ENCODE measurements at places on chromosomes 12 and 14.

- no peak for DNase-seq
These were observed 182.3 kb downstream of the SYNE2 start for GRCh38 chr14:64035143-64035542.

DNA sequence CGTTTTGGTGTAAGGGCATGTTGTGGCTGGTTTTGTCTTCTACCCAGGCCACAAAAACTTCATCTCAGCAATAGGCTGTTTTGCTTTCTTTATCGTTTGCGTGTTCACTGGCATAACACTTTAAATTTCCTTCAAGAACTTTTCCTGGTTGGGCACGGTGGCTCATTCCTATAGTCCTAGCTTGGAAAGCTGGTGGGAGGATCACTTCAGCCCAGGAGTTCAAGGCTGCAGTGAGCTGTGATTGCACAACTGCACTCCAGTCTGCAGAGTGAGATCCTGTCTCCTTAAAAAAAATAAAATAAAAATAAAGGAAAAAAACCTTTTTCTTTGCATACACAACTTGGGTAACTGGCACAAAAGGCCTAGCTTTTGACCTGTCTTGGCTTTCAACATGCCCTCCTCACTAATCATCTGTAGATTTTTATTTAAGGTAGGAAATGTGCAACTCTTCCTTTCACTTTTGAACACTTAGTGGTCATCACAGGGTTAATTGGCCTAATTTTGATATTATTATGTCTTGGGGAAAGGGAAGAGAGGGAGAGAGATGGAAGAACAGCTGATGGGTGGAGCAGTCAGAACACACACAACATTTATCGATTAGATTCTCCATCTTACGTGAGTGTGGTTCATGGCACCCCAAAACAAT, 78.9 kb upstream of the PSMA6 start:
- DNase-seq: no peak

DNA sequence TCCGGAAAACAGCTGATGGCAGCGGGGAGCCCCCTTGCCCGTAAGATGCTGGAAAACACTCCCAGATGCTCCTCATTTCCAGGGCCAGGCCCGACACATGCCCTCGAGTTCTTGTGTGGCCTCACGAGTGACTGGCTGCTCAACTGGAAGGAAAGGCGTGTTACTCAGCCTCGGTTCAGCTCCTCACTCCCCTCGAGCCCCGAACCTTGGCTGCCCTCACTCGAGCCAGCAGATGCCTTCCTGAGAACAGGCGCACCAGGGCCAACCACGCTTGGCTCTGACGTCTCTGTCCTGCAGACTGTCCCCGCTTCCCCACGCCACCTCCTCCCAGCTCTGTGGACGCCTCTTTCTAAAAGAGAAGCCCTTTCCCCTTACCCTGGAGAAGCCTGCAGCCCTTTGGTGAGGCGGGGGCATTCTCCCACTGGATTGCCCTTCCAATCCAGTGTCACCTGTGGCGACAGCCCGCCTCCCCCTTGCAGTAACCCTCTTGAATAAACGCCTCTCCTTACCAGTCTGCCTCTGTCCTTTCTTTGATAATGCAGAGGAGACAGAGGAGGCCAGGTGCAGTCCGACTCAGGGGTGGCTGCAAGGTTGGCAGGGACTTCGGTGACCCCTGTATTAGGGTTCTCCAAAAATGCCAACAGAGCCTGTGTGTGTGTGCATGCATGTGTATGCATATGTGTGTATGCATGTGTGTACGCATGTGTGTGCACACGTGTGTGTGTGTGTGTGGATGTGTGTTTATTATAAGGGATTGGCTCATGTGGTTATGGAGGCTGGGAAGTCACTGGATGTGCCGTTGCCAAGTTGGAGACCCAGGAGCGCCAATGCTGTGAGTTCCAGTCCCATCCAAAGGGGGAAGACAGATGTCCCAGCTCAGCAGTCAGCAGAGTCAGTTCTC, 166.3 kb downstream of the KIF26A start:
- DNase-seq: no peak

GRCh38 chr14:53591816-53592215, 364.8 kb downstream of the BMP4 start:
- no peak for DNase-seq

DNA sequence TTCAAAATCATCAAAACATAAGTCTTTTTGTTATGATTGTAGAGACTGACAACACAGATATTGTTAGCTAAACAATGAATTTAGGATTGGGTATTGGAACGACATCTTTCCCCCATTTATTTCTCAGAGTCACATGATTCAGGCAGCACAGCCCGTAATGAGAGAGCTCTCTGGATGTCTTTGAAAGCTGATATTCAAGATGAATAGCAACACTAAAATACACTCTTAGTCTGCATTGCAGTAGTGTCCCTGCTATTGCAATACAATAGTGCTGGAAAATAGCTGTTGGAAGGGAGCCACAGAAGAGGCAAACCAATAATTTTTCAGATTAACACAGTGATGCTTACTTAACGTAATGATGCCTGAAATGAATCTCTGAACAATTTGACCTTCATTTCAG, 9.9 kb downstream of the GTSF1 start:
- DNase-seq: no peak

DNA sequence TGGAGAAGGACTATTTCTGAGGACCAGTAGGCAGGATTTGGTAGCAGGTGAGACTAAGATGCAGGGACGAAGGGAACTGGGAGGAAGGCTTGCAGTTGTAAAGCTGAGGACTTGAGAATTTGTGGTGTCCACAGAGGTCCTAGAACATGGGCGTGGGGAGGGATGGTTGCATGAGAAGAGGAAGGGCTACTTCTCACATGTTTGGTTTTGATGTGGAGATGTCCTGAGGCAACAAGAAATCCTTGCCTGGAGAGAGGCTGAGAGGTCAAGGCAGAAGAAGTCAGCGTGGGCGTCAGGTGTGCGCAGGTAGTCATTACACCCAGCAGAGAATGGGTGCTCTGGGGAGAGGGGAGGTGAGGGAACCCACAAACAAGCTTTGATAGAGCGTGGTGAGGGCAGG, 5.7 kb upstream of the RABGGTA start:
- DNase-seq: no peak

GRCh38 chr12:95291501-95291900, 73.9 kb downstream of the VEZT start:
- DNase-seq: no peak

GRCh38 chr12:89476232-89476631, 48.4 kb downstream of the GALNT4 start:
- DNase-seq: no peak

DNA sequence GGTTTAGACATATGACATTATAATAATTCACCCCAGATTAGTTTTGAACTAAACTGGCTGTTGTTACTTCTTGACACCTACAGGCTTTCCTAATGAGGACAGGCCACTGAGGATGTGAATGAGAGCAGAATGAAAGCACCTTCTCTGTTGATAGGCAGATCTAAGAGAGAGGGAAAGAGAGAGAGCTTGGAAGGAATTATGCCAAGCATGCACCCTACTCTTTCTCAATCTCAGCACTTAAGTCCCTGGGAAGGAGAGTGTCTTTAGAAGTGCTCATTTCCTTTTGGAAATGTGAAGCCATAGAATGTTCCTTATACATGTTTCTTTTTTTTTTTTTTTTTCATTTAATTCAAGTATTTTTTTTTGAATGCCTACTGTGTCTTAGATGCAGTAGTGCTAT, 49.0 kb downstream of the TBC1D15 start:
- DNase-seq: no peak

GRCh38 chr12:8065991-8066594, at the start of gene C3AR1:
TSS of gene C3AR1 (minus strand) at chr12:8066359. CDS start at chr12:8060185, 6,174 bp downstream.
- DNase-seq: no peak

DNA sequence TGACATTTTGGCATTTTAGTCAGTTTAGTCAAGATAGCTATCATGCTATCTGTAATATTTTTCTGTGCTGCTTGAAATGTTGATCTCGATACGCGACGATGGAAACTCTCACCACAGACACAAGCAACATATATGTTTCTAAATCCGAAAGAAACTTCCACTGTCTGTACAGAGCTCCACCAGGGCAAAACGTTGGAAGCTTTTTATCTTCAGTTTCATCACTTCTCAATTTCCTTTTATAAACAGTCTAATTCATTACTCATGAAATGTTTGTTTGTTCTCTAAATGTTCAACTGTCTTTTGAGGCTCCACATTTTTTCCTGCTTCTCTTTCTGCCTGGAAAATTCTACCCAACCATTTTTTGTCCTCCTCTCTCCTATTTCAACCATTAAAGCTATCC, 737.6 kb downstream of the SLC16A7 start:
- DNase-seq: no peak

Measured in NCI-H1436 treated with DMSO at 0.1 percent for 48 hours (cell line).